ENCODE measurements at places on chromosomes 12 and 14.

DNA sequence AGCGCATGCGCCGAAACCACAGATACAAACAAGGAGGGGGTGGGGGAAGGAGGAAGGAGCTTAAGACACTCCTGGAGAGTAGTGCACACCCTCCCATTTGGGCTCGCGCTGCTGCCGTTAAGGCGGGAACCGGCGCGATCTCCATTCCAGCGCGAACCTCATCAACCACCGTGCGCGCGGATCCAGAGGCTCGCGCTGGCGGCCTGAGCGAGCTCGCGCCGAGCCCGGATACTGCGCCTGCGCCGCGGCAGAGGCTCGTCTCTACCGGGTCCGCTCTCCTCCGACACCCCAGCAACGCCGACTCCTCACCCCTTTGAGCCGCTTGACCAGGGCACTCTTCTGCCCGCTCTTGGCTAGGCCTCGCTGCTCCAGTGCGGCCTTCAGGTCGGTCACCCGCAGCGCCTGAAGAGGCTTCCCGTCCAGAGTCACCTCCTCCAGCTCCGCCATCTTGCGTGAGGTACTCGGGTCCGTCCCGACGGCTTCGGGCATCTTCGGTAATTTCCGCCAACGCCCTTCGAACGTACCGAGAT is at the start of gene ACIN1:
ACIN1 (minus strand) TSS at position 471 of the 530 bp plus-strand sequence; CDS start at position 447, 24 bp downstream.
- peak; percentile 84 for DNase-seq

DNA sequence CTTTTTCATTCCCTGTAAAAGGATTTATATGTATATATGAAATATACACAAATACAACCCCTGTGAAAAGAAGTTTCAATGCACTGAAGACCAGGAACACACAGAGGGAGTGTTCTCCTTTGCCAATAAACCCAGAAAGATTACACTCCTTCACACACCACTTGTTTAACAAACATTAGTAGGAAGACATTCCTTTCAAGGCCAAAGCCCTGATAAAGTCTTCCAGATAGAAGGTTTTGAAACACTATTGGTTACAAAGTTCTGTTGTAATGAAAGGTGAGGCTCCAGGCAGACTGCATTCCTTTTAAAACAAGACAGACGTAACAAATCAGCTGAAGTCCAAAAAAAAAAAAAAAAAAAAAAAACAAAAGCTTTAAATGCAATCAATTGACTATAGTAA is 81.0 kb downstream of the PTPN21 start:
- no peak for DNase-seq

- no peak for DNase-seq
These were observed 28.7 kb downstream of the GIT2 start for GRCh38 chr12:109967383-109968031.

DNA sequence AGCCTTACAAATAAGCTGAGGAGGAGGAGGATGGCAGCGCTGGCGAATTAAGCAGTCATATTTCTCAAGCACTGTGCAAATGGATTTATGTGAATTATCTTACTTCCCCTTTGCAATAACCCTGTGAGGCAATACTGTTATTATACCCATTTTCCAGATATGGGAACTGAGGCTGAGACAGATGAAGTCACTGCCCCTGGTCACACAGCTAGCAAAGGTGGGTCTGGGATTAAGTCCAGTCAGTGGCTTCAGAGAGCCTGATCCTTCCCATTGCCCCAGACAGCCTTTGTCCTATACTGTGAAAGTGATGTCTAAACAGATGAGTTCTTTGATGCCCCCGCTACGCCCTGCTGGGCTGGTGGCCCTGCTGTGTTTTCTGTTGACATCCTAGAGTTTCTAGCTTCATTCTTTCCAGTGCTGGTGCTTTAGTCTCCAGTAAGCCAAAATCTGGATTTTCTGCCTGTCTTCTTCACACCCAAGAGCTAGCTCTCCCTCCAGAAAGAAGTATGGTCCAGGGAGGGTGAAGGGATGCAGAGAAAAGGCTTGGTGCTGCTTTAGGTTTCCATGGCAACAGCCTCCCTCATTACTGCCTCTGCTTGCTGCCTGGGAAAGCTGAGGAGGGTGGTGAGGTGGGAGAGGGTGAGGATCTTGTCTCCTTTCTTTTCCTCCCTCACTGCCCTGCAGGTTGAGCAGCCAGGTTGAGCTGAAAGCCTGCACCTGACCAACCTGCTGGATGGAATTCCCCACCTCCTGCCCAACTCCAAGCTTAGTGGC is 30.7 kb downstream of the TMEM63C start:
- no peak for DNase-seq

- no peak for DNase-seq
These were observed 19.8 kb downstream of the TMEM253 start for GRCh38 chr14:21120686-21121085.

- no peak for DNase-seq
These were observed 107.6 kb downstream of the RFLNA start for GRCh38 chr12:124402248-124403066.

DNA sequence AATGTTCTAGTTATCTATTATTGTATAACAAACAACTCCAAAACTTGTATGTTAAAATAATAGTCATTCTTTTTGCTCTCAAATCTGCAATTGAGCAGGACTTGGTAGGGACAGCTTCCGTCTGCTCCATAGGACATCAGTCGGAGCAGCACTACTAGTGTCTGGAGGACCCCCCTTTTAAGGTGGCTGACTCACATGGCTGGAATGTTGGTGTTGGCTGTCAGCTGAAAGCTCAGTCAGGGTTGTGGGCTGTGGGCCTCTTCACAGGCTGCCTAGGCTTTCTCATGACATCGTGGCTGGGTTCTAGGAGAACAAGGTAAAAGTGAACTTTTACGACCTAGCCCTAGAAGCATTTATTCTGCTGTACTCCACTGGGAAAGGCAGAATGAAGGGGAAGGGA is 160.6 kb downstream of the ANO4 start:
- DNase-seq: no peak

DNA sequence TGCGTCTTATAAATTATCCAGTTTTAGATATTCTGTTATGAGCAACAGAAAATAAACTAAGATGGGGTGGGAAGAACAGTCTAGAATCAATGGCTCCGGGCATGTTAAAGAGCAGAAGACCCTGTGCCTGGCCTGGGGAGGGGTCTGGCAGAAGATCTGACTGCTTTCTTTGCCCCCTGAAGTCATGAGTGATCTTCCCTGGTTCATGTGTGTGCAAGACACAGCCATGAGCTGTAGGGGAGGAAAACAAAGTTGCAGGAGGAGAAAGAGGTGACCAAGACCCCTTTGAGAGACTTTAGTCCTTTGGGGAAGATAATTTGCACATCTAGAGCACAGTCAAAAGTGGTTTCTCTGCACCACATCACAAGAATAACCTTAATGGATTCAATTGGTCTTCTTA is 4.8 kb downstream of the LACRT start:
- no peak for DNase-seq

- peak; percentile 34 for DNase-seq
These were observed 11.4 kb upstream of the NOPCHAP1 start for GRCh38 chr12:104974626-104975290.

DNA sequence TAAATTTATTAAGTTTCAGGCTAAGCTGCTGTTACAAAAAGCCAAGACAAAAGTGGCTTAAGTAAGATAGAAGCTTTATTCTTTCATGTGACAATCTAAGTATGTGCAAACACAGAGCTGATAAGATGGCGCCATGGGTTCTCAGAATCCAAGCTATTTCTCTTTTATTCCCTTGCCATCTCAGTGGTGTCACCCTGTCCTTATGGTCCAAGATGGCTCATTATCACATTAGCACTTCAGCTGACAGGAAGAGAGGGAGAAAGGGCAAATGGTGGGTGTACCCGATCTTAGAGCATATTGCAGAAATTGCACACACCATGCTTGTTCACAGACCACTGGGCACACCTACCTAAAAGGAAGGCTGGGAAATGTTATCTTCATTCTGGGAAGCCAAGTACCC is 211.7 kb downstream of the TMTC2 start:
- DNase-seq: no peak

- DNase-seq: no peak
These were observed 242.5 kb upstream of the ATP2B1 start for GRCh38 chr12:89951050-89951693.

DNA sequence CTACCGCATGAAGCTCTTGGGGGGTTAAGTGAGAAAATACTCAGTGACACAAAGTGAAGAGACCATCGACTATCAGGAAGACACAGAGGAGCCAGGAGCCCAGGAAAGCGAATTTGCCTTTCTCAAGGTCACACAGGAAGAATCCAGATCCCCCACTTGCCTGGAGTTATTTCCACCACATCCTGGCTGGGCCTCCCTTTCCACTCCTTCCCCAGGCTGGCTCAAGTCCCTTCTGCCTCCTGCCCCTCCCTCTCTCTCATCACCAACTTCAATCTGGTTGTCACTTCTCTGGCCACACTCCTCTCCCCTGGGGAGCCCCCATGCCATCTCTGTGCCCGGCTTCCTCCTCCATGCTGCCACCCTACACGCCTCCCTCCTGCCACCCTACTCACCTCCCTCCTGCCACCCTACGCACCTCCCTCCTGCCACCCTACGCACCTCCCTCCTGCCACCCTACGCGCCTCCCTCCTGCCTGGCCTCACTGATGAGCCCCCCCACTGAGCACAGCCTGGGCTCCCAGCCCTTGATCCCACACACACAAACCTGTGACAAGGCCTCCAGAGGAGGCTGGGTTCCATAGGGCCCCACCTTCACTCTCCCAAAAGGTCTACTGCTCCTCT is 6.3 kb downstream of the SCNN1A start:
- DNase-seq: no peak

- DNase-seq: no peak
These were observed 7.4 kb upstream of the OR6J1 start for GRCh38 chr14:22651586-22651985.

DNA sequence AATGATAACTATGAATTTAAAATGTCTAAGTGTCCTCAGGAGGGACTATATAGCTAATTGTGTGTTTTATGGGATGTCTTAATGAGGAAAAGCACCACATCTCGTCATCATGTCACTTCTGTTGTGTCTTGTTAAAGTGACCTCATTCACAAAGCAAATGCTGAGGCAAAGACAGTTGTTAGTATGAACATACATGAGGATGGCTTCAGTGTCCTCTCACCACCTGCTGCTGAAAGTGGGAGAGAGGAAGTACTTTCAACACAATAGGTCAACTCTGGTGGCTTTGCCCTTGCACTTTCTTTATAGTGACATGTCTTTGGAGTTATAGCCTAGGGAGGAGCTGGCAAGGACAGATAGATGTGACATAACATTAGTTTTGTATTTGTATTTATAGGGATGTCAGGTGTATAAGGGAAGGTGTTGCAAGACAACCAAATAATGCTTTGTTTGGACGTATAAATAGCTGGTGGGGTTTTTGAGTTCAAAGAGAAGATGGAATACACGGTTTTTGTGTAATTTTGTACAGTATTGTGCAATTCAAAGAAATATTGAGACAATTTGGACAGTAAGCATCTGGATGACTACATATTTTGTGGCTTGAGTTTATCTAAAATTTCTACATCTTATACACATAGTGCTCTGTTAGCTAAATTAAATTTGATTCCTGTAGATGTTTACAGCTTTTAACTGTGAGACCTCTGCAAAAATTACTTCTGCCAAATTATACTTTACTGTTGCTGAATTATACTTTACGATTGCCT is 131.7 kb upstream of the ATP2B1 start:
- DNase-seq: no peak

DNA sequence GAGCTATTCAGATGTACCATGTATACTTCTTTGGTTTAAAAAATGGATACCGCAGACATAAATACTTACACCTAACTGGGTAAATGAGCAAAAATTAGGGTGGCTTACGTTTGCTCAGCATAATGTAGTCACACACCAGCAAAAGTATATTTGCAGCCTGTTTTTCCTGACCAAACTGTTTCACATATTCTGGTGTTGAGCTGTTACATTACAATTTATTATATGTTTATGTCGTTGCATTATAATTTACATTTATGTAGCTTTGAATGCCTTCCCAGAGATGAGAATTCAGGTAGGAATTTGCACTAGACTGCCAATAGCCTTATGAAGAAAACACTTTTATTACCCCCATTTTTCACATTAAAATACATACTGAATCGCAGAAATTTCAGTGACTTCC is 183.3 kb downstream of the PTPRO start:
- DNase-seq: no peak

- no peak for DNase-seq
These were observed 46.7 kb downstream of the HSPB8 start for GRCh38 chr12:119225454-119225853.

DNA sequence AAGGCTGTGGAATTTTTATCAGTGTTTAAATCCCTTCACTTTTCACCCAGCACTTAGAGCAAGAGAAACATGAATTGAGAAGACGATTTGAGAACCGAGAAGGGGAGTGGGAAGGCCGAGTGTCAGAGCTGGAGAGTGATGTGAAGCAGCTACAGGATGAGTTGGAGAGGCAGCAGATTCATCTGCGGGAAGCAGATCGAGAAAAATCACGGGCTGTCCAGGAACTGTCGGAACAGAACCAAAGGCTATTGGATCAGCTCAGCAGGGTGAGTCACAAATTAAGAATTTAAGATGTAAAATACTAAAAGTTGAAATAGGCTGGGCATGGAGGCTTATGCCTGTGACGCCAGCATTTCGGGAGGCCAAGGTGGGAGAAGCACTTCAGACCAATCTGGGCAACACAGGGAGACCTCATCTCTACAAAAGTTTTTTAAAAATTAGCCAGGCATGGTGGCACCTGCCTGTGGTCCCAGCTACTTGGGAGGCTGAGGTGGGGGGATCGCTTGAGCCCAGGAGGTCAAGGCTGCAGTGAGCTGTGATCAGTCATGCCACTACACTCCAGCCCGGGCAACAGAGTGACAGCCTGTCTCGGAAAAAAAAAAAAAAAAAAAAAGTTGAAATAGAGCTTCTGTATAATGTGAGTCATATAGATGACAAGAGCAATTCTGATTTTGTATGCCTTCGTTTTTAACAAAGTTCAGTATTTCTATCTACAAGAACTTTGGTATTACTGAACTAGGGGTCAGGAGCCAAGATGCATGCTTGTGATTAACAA is 9.6 kb downstream of the BICDL1 start:
- DNase-seq: no peak

DNA sequence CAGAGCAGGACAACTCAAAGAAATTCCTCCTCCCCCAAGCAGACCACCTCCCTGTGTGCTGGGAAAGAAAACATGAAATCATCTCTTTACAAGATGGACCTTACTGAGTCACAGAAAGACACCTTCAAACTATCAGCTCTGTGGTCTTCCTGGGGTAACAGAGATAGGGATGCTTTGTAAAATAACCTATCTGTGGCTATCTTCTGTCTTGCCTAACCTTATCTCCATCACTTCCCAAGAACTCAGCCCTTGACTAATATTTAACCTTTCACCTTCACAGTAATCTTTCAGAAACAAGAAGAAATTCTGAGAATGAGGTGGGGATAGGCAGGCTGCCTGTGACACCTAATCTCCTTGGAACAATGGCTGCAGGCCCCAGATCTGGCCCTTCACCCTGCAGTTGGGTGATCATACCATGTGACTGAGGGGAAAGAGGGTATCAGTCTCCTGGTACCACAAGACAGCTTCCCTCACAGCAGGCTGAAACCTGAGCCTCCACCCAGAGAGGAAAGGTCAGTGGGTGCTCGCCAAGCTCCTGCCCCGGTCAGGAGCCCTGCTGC is 27.4 kb upstream of the CEBPE start:
- no peak for DNase-seq

GRCh38 chr12:127401005-127401404 is 866.0 kb upstream of the TMEM132C start:
- DNase-seq: no peak

All from hindlimb muscle (tissue), 1 donor.